ENCODE measurements at places on chromosomes 12 and 14. TPM values are rescaled to one million over a fixed set of nuclear protein-coding genes. Genes with fewer than 3 reads are reported as not detected.

DNA sequence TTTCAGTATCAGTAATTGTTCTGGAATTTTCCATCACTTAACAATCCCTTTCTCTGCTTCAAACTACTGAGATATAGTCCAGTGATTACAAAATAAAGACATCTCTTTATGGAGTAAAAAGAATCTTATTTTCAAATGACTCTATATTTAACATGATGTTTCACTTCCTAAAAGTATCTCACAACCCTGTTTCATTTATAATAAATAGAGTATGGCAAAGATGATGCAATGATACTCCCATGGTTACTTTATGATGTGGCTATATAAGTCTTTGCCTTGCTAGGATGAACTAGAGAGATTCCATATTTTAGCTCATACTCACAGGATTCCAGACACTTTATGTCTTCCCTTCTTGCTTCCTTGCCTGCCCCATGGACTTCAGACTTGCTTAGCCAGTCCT, 953.5 kb upstream of the MDGA2 start:
- no peak for DNase-seq

DNA sequence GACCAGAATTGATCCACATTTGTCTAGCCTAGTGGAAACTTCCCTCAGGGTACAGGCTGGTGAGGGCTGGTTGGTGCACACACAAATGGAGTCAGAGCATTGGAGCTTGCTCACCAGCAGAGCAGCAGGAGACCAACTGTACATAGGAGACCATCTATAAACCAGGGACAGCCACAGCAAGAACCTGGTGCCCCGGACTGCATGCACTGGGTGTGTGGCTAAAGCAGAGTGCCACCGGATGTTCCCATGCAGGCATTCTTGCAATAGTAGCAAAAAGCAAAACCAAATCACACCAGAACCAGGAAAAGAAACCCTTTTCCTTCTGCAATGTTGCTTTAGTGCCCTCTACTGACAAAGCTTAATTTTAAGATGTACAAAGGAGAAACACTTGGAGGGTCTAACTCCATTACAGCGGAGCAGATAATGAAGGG, 136.4 kb downstream of the MDGA2 start:
- no peak for DNase-seq

PLEKHD1 gene
- not detected for total RNA-seq

RPL10L gene
- total RNA-seq = not detected
